ENCODE measurements at places on chromosomes 2 and 18.

DNA sequence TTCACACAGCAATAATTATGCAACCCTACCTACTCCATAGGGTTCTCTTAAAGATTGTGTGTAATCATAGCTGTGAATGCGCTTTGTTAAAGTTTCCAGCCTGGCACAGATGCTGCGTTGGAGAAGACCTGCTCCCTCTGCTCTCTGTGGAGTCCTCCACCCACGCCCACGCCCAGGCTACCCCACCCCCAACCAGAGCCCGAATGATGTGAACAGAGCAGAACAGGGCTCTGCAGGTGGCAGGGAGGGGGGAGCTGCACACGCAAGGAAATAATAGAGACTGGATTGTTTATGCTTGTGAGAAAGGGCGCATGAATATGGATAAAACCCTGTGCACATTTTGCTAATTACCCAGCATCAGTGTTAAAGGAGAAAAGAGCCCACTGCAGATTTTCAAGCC, 447.5 kb downstream of the BCL11A start:
- no peak for DNase-seq

GRCh38 chr2:144403933-144404332, 116.0 kb downstream of the ZEB2 start:
- DNase-seq, result no peak

DNA sequence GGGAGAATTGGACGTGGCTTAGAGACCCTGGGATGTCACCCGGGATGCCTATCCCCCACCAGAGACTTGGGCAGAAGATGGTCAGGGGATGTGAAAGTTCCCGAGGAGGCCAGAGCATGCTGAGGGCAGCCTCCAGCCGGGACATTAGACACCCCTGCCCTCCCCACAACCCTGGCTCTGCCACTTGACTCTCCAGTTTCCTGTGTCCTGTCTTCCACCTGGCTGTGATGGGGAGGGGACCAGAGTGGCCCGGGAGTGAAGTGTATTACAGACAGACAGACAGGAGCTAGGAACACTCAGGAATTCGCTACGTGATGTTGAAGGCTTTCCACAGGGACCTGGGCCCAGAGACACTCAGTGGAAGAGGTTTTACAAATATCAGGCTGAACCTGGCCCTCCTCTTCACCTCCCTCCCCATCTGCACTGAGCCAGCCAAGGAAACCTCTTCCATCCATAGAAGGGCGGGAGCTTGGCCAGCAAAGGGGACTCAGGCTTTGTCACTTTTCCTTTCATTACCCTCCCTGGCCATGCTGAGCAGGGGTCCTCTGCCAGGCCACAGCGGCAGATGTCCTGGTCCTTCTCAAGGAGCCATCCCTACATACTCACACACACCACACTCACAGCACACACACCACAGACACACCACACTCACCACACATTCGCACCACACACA, 60.7 kb downstream of the SDC1 start:
- no peak for DNase-seq

DNA sequence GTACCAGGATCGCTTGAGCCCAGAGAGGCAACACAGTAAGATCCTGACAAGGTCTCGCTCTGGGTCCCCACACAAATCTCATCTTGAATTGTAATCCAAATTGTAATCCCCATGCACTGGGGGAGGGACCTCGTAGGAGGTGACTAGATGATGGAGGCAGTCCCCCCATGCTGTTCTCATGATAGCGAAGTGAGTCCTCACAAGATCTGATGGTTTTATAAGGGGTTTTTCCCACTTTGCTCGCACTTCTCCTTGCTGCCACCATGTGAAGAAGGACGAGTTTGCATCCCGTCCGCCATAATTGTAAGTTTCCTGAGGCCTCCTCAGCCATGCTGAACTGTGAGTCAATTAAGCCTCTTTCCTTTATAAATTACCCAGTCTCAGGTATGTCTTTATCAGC, 46.0 kb upstream of the SERTAD2 start:
- no peak for DNase-seq

GRCh38 chr2:207015901-207016300, 76.6 kb downstream of the CPO start:
- no peak for DNase-seq

GRCh38 chr18:34364699-34365098, 140.0 kb upstream of the NOL4 start:
- DNase-seq, result no peak
